ENCODE measurements at places on chromosomes 12 and 14. TPM values are rescaled to one million over a fixed set of nuclear protein-coding genes. Genes with fewer than 3 reads are reported as not detected.
A peak's percentile ranks its signal among the peaks of the same experiment; 100 is the strongest.

DNA sequence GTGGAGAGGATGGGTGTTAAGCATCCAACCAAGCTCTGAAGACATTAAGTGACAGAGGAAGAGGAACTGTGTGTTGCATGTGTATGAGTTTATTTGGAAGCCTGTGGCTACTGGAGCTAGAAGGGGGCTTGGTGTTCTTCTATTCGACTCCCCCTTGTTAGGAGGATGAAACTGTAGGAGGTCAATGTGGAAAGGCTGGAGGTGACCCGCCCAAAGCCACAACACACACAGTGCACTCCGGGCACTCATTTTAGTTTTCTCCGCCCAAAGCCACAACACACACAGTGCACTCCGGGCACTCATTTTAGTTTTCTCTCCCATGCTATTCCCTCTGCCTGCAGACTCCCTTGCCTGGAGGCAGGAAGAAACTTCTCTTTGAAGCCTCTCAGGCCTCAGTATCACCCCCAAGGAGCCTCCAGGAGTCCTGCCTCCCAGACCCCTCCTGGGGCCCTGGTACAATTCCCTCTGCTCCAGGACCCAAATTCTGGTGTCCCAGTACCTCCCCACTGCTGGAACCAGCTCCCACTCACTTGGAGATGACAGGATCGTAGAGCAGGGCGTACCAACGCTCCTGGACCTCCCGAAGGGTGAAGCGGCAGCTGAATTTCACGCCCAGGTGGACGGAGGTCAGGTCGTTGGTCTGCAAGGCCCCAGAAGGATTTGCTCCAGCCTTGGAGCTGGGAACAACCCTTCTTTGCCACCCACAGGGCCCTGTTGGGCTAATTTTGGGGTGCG lies 3.8 kb downstream of the MCRS1 start:
- no peak for DNase-seq

DNA sequence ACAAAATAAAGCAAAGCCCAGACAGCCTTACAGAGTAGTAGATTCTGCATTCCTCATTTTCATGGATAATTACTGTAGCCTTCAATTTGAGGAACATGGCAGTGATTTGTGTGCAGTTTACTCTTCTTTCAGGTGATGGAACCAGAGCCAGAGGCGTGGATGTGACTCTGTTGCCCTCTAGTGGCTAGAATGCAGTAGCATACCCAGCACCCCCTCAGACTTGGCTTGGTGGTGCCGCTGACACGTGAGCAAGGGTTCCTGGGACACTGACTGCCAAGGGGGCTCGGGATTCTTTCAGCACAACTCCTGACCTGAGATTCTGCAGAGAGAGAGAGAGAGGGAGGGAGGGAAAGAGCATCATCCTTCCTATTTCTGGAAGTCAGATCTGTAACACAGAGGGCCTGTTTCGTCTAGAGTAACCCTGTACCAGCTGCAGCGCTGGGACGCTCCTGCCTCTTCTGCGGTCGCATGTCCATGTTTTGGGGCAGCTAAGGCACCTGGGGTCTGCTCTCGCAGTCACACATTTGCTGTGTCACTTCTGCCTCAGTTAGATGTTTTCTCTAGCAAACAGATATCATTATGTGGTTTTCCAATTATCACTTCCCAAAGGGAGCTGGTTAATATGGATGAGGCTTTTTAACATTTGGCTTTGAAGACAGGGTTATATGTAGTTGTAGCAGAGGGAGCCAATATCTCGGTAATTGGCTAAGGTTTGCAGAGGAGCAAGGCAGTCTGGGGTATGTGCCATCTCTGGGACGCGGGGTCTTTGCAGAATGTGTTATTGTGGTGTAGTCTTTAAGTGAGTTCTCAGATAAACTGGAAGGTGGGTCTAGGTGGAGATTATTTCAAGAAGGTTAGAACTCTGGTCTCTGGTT lies 428.1 kb downstream of the NRXN3 start:
- peak; percentile 64 for DNase-seq

DNA sequence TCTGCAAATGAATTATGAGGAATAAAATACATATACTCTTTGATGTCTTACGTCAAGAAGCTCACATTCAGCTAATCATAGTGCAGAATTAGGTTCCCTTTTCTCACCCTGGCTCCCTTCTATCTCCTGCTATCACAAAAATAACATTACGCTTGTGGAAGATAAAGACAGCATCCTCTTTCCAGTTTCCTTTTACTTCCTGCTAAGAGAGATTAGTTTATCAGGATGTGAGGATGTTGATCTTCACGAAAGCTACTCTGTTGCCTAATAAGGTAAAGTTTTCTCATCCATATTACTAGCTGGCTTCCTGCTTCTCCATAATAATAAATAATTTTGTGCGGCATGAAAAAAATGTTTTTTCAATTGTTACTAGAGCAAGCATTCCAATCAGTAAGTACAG lies 217.7 kb upstream of the DCN start:
- no peak for DNase-seq

The GEMIN2 gene
- 34.4 TPM for total RNA-seq

The PRR4 gene
- 8.8 TPM for total RNA-seq

The CELA1 gene
- not detected for total RNA-seq

DNA sequence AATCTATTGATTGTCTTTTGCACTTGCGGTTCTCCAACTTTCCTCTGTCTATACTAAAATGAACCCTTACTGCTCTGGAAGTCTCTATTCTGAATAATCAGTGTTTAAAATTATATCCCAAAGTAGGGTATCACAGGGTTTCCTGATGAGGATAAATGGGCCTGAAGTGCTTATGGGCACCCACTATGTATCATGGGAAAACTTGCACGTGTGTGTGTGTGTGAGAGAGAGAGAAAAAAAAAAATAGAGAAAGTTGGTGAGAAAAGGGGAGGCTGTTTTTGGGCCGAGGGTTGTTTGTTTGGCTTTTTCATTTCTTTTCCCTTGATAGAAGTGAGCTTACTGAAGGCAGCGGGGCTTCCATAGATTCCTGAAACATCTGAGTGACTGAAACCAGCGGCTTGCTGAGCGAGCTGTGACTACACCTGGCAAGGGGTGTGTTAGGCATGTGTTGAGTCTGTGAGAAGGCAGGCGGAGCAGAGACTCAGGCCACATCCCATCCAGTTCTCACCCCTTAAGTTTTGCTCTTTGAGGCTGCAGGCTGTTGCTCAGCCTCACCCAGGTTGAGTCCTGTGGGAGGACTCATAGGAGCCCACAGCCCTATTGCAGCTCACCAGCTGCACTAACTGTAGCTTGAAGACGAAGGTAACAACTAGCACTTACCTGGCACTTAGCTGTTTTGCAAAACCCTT lies 17.2 kb downstream of the PPFIBP1 start:
- DNase-seq = no peak
